ENCODE measurements at places on chromosomes 3 and 15. TPM values are rescaled to one million over a fixed set of nuclear protein-coding genes. Genes with fewer than 3 reads are reported as not detected.

GRCh38 chr3:193971261-193971751 is 164.6 kb upstream of the HES1 start:
- H3K4me3 ChIP-seq: peak overlapping the region; percentile 55
- peaks cover 61% of the 10 kb centered on the region for H3K27me3 ChIP-seq
- no peak overlapping the region for H3K27ac ChIP-seq
- no peaks in the 10 kb centered on the region for H3K36me3 ChIP-seq

Gene LRCH3
- total RNA-seq: 68.1 TPM

Gene PRSS50
- total RNA-seq: 0.09 TPM

Gene EEFSEC
- total RNA-seq: 17.2 TPM

Gene ACKR2
- 1.2 TPM for total RNA-seq

DNA sequence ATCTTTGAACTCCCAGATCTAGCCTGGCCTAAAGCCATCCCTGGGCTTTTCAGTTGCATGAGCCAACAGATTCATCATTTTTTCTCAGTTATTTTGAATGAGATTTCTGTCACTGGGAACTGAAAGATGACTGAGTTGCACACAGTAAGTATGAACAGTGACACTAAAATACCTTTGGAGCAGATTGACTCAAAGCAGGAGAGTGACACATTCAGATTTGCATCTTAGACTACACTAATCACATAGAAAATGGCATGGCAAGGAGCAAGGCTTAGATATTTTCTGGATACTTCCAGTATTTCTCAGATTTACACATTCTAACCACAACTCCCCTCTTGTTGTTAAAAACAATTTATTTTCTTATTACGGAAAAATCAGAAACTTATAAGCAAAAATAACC is 32.8 kb downstream of the SEC62 start:
- H3K27ac ChIP-seq: peak overlapping the region; percentile 32
- no peaks in the 10 kb centered on the region for H3K27me3 ChIP-seq
- peaks cover 41% of the 10 kb centered on the region for H3K4me1 ChIP-seq
- H3K4me3 ChIP-seq: peak overlapping the region; percentile 49
- DNase-seq: peak; percentile 35

- H3K36me3 ChIP-seq: peaks cover 34% of the 10 kb centered on the region
- peak overlapping the region; percentile 100 for H3K27ac ChIP-seq
- peaks cover 94% of the 10 kb centered on the region for H3K4me1 ChIP-seq
- H3K4me3 ChIP-seq: peak overlapping the region; percentile 99
- H3K27me3 ChIP-seq: no peaks in the 10 kb centered on the region
These were observed 6.1 kb downstream of the RASGRP1 start for GRCh38 chr15:38558372-38559059.

GRCh38 chr3:43031889-43032545 is 52.9 kb downstream of the GASK1A start:
- no peaks in the 10 kb centered on the region for H3K36me3 ChIP-seq
- no peak for DNase-seq
- no peaks in the 10 kb centered on the region for H3K27me3 ChIP-seq
- no peaks in the 10 kb centered on the region for H3K4me1 ChIP-seq

DNA sequence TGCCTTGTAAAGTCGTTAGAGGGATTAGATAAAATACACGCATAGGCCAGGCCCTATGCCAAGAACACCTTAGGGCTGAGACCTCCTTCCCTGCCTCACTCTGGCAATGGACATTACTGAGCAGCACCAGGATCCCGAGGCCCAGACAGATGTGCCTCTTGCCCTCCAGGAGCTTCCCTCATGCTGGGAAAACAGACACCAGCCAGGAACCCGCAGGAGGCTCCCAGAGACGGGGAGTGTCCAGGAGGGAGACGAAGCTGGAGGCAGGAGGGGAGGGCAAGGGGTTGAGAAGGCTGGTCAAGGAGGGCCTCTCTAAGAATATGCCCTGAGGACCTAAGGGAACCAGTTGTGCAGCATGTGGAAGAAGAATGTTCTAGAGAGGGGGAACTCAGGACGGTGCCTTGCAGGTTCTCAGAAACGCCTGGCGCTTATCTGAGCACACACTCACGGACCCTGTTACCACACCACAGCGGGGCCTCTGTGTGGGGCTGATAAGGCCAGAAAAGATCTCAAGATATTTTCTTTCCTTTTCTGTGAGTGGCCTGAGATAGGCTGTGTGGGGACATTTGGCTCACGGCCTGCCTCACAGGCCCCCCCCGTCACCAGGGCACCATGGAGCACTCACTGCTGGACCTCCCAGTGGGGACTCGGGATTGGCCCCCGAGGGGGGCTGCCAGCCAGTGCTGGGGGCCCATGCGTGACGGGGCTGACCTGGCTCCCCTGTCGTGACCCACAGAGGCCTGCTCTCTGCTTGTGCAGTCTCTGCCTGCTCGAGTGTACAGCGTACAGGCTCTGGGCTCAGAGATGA is 22.0 kb upstream of the CYP11A1 start:
- no peaks in the 10 kb centered on the region for H3K27me3 ChIP-seq
- no peak overlapping the region for H3K4me3 ChIP-seq
- no peak for DNase-seq
- H3K4me1 ChIP-seq: peaks cover 81% of the 10 kb centered on the region
- peak overlapping the region; percentile 80 for H3K27ac ChIP-seq
- H3K36me3 ChIP-seq: no peaks in the 10 kb centered on the region

Gene CEMIP
- total RNA-seq: 0.05 TPM

DNA sequence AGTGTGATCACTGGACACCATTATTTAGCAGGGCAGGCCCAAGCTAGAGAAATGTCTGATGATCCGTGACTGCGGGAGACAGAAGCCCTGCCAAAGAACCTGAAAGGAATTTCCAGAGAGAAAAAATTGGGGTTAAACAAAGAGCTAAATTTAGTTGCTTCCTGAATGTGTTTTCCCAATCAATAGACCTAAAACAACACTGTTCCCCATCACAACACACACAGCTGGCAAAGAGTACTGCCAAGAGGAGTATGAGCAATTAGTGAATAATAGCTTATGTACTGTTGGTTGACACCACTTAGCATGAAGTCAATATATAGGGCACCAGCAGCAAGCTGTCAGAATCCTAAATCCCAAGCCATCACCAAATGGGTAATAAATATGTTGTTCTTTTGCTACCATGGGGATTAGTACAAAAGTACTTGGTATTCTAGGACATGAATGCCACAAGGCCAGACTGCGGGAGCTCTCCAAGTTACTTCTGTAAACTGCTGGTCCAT is 35.7 kb downstream of the CLK3 start:
- no peak overlapping the region for H3K4me3 ChIP-seq
- DNase-seq: no peak
- no peaks in the 10 kb centered on the region for H3K27me3 ChIP-seq
- no peak overlapping the region for H3K27ac ChIP-seq
- no peaks in the 10 kb centered on the region for H3K36me3 ChIP-seq

- H3K36me3 ChIP-seq: no peaks in the 10 kb centered on the region
- H3K27me3 ChIP-seq: no peaks in the 10 kb centered on the region
- no peak for DNase-seq
- H3K4me3 ChIP-seq: no peak overlapping the region
- H3K27ac ChIP-seq: no peak overlapping the region
- no peaks in the 10 kb centered on the region for H3K4me1 ChIP-seq
These were observed 44.0 kb upstream of the MANF start for GRCh38 chr3:51340989-51341636.

Gene FBXL22
- total RNA-seq: 0.79 TPM

DNA sequence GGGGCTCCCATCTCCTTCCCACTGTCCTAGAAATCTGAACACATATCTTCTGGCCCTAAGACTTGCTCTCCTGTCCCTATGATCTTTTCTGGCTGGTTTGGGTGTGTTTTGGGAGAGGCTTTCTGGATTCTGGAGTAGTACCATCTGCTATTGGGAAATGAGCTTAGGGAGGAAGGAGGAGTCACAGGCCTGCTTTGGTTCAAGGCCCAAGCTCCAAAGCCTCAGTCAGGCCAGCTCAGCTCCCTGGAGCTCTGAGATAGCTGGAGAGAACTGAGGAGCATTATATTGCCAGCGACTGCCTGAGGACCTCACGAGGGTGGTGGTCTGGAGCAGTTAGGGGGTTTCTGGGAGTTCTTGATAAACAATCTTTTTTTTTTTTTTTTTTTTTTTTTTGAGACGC is 18.7 kb downstream of the RASGRF1 start:
- H3K27ac ChIP-seq: no peak overlapping the region
- no peaks in the 10 kb centered on the region for H3K36me3 ChIP-seq
- no peak overlapping the region for H3K4me3 ChIP-seq
- H3K27me3 ChIP-seq: no peaks in the 10 kb centered on the region

Gene DNAH1
- total RNA-seq: 32.4 TPM

Gene SSR3
- 189 TPM for total RNA-seq

DNA sequence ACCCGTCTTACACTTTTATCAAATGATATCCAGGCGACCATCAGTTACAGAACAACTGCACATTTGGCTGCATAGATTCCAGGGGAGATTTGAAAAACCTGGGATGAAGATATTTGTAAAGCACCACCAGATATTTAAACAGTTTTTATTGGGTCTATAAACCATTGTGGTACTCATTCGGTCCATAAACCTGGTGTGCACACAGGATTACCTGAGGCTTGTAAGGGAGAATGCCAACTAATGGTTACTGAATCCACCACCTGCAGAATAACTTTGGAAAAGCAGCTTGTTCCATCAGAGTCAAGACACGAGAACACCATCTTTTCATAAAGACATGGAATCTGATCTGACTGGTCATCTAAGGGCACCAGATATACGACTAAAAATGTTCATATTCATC is 80.6 kb downstream of the P3H2 start:
- no peak for DNase-seq
- H3K4me1 ChIP-seq: no peaks in the 10 kb centered on the region
- no peak overlapping the region for H3K27ac ChIP-seq
- H3K27me3 ChIP-seq: peaks cover 38% of the 10 kb centered on the region
- H3K36me3 ChIP-seq: no peaks in the 10 kb centered on the region

Gene DCBLD2
- 3.9 TPM for total RNA-seq

DNA sequence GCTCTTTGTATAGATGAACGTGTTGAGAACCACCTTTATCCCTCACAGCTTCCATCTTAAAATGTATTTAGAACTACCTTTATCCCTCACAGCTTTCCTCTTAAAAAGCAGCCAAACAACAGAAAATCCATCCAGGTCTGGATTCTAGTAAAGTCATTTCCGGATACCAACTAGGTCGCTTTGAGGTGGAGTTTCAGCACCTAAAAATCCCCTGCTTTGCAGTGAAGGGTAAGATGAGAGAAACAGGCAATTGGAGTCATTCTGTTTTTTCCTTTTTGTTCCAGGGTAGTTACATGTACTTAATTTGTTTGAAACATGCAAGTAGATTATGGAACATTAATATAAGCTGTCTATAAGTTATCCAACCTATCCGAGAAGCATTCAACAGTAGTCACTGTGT is 192.0 kb downstream of the UBE2E2 start:
- H3K27me3 ChIP-seq: no peaks in the 10 kb centered on the region
- no peak overlapping the region for H3K27ac ChIP-seq
- DNase-seq: no peak
- H3K4me3 ChIP-seq: no peak overlapping the region
- peaks cover 6% of the 10 kb centered on the region for H3K4me1 ChIP-seq

GRCh38 chr3:146115619-146116018 is 45.4 kb downstream of the PLOD2 start:
- H3K27me3 ChIP-seq: no peaks in the 10 kb centered on the region
- H3K4me3 ChIP-seq: no peak overlapping the region
- DNase-seq: no peak
- H3K36me3 ChIP-seq: peaks cover 5% of the 10 kb centered on the region

Gene IQCF6
- total RNA-seq: not detected

- no peaks in the 10 kb centered on the region for H3K27me3 ChIP-seq
- no peaks in the 10 kb centered on the region for H3K36me3 ChIP-seq
- H3K4me1 ChIP-seq: no peaks in the 10 kb centered on the region
These were observed 352.5 kb downstream of the GAP43 start for GRCh38 chr3:115975796-115976195.

DNA sequence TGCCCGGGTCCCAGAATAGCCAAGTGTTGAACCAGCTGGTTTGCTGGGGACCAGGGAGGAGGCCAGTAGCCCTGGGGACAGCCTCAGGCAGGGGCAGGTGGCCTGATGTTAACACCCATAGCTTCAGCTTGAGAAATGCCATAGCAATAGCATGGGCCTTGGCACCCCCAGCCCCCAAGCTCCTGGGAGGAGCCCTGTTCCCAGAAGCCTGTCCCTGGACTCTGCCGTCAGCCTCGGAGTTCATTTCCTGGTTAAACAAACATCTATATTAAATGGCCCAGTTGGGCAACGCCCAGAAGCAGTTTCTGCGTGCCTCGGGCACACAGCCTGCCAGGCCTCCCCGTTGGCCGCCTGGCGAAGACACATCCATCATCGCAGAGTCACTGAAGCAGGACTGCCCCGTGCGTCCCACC is 58.2 kb downstream of the FGD5 start:
- no peak for DNase-seq
- peaks cover 21% of the 10 kb centered on the region for H3K4me1 ChIP-seq
- H3K4me3 ChIP-seq: no peak overlapping the region
- H3K27ac ChIP-seq: no peak overlapping the region

Gene BUB1B
- total RNA-seq: 91.2 TPM

- no peaks in the 10 kb centered on the region for H3K4me1 ChIP-seq
- no peak overlapping the region for H3K4me3 ChIP-seq
- peaks cover 6% of the 10 kb centered on the region for H3K27me3 ChIP-seq
- no peak for DNase-seq
- no peak overlapping the region for H3K27ac ChIP-seq
- H3K36me3 ChIP-seq: no peaks in the 10 kb centered on the region
These were observed 138.5 kb downstream of the CLSTN2 start for GRCh38 chr3:140073278-140074045.

DNA sequence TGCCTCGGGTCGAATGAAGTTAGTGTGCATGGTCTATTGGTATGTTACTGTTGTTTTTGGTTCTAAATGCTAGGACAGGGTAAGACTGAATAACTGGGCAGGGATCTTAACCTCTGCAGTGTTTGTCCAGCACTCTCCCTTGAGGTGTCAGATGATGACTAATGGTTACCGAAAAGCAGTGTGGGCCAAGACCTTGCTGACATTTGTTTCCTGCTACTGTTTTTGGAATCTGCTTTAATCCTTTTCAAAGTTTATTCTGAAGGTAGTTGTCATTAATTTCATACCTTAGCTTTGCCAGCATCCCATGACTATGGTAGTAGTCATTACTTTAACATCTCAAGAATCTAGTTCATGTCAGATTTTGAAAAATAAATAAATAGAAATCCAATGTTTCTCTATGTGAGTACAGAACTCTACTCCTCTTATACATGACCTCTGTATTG is 117.0 kb downstream of the P3H2 start:
- DNase-seq: no peak
- H3K27ac ChIP-seq: no peak overlapping the region

Gene PRR20G
- not detected for total RNA-seq

GRCh38 chr3:162217647-162218046 is 721.0 kb downstream of the OTOL1 start:
- H3K36me3 ChIP-seq: no peaks in the 10 kb centered on the region
- no peaks in the 10 kb centered on the region for H3K4me1 ChIP-seq
- DNase-seq: no peak
- H3K27ac ChIP-seq: no peak overlapping the region
- no peaks in the 10 kb centered on the region for H3K27me3 ChIP-seq

Gene CPNE9
- 0.46 TPM for total RNA-seq

GRCh38 chr3:196650740-196651311 is 11.3 kb downstream of the NRROS start:
- peak overlapping the region; percentile 89 for H3K27ac ChIP-seq
- peaks cover 37% of the 10 kb centered on the region for H3K4me1 ChIP-seq
- H3K4me3 ChIP-seq: no peak overlapping the region
- peaks cover 8% of the 10 kb centered on the region for H3K36me3 ChIP-seq
